ENCODE measurements at places on chromosomes 1 and 21. TPM values are rescaled to one million over a fixed set of nuclear protein-coding genes. Genes with fewer than 3 reads are reported as not detected.
A peak's percentile ranks its signal among the peaks of the same experiment; 100 is the strongest.

ALG14 gene
- 12.6 TPM for total RNA-seq

CYP2J2 gene
- total RNA-seq = 20.4 TPM

BRDT gene
- total RNA-seq = not detected

DNA sequence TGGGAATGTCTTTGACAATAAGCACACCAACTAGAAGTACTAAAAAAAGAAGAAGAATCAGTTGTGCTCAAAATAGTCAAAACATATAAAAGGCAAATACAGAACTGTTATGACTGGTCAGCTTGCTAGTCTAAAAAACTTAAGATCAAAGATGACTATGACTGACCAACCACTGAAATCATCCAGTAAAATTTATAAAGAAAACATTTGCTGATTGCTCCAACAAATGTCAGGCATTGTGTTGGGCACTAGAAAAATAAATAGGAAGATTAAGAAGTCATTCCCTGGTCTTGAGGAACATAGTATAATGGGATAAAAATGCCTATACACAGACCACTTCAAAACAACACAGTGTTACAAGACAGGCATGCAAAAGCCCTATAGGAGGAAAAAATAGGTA lies 9.3 kb upstream of the ANGPTL3 start:
- no peak for DNase-seq

DNA sequence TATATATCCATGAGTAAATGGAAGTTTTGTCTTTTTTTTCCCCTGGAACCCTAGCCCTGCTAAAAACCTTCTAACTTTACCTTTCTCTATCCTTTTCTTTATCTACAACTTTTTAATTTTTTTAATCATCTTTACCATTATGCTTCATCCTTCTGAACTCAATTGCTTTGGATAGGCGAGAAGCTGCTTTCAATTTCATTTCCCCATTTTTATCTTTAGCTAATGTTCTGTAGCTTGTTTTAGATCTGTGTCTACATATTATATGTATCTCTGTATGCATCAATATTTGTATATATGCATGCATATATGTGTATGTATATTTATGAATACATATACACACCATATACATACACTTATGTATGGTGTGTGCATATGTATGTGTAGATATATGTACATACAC lies 57.4 kb downstream of the PTPRC start:
- DNase-seq = no peak

GRCh38 chr21:41952568-41953248 lies 1.1 kb downstream of the C2CD2 start:
- no peak for DNase-seq

DNA sequence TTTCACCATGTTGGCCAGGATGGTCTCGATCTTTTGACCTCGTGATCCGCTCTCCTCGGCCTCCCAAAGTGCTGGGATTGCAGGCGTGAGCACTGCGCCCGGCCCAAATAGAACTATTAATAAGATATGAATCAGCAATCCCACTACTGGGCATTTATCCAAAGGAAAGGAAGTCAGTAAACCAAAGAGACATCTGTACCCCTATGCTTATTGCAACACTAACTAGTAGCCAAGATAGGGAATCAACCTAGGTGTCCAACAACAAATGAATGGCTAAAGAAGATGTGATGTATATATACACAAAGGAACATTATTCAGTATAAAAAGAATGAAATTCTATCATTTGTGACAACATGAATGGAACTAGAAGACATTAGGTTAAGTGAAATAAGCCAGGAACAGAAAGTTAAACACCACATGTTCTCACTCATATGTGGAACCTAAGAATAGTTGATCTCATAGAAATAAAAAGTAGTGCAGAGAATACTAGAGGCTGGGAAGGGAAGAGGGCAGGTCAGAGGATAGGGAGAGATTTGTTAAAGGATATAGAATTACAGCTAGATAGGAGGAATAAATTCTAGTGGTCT lies 48.8 kb downstream of the XPR1 start:
- no peak for DNase-seq

- no peak for DNase-seq
Measured at GRCh38 chr21:14678973-14679574, 133.0 kb upstream of the SAMSN1 start.

DNA sequence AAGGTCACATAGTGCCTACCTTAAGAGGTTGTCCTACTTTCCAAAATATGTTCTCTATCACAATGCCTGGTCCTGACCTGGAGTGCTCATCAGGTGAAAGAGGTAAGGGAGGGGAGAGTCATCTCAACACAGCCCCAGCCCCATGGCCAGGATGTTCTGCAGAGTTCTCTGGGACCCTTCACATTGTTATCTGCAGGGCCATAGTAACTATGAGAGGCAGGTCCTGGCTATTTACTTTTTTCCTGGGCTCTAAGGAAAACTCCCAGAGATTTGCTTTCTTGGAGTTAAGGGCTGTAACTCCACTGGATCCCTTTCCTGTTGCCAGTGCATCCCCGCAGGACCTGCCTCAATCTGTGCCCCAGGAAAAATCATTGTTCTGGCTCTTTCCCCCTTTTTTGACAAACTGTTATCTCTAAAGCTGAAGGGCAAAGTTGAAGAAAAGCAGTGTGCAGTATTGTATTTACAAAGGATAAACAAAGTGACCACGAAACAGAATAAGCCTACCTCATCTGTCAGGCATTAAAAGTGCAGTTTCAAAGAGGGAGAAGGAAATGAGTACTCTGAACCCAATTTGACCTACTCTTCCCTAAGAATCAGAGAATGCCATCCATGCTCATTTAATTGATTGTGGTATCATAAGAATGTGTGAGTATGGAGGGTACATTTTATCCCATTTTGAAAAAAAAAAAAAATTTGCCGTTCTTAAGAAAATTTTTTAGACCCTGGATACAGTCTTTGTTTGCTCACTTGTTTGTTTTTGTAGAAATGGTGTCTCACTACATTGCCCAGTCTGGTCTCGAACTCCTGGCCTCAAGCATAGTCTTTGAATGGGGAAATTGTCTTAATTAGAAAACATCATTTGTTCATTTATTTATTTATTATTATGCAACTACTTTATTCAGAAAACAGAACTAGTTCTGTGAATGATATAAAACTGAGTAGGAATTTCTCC lies 149.6 kb downstream of the RHOU start:
- DNase-seq = peak; percentile 4

ORC1 gene
- 1.1 TPM for total RNA-seq

DNA sequence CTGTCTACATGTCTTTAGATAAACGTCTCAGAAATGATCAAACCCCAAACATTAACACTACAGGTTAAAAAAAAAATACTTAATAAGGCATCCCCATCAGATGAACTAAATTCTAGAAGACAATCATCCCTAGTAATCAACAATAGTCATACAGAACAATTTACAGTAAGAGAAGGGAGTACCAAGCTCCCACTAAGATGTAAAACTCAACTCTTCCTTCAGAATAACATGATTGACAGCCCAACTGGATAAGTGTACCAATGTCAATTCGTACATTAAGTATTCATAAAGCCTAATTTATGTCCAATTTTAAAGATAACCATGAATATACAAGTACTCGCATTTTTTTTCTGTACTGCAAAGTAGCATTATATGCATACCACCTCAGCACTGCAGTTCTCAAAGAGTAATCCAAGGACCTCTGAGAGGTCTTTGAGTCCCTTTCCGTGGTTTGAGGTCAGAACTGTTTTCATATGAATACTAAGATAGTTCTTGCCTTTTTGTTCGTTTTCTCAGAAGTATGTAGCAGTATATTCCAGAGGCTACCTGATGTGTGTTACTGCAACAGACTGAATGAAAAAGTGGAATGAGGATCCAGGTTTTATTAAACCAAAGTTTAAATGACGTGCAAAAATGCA lies 6.6 kb downstream of the SCAF4 start:
- no peak for DNase-seq

KCNT2 gene
- 9.5 TPM for total RNA-seq

KLF17 gene
- total RNA-seq = not detected

ATP6V0B gene
- total RNA-seq = 98.3 TPM

C1orf185 gene
- total RNA-seq = not detected

DNA sequence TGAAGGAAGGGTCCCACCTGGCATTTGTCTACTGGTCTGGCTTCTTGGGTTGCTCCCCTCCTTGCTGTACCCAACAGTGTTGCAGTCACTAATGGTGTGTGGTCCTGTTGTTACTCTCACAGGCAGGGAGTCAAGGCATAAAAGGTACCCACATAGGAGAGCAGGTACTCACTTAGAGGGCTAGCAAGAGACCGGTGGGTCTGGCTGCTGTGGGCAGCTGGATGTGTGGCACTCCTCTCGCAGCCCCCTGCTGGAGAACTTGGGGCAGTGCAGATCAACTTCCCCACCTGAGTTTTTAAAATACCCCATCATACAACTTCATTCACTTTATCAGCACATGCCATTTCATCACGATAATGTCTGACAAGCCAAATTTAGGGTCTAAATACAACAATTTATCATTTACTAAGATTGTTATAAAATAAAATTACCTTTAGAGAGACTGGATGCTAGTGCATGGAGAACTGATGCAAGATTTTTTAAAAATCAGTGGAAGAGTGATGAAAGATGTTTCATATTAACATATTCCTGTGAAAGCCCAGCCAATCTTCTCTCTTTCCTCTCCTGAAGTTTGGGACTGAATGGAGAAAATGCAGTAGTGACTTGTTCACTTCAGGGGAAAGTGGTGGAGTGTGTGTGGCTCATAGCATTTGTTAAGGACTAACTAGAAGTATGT lies 42.8 kb downstream of the ACP6 start:
- DNase-seq = no peak

FCGR3A gene
- 6.8 TPM for total RNA-seq

- no peak for DNase-seq
Measured at GRCh38 chr1:40956407-40956806, 23.1 kb upstream of the CTPS1 start.

SLAMF7 gene
- total RNA-seq = 24.0 TPM

HFM1 gene
- 4.4 TPM for total RNA-seq

DNA sequence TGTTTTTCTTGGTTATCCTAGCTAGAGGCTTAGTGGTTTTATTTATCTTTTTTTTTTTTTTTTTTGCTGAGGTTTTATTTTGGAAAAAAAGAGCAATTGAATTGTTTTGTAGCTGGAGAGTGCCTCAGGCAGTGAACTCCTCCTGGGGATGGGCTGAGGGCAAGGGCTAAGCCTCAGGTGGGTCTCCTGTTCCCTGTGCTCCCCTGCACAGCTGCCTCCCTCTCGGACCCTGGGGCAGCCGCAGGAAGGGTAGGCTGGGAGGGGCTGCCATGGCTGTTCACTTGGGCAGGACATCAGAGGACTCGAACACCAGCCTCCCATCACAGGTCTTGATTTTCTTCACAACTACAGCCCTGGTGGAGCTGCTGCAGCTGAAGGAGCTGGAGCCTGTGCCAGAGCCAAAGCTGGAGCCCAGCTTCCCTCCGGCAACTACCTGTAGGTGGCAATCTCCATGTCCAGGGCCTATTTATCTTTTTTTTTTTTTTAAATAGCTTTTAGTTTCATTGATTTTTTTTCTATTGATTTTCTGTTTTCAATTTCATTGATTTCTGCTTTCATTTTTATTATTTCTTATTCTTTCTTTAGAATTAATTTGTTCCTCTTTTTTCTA lies 28.9 kb downstream of the LEPR start:
- no peak for DNase-seq

LRRC38 gene
- total RNA-seq = not detected

SLC27A3 gene
- 28.8 TPM for total RNA-seq

DNA sequence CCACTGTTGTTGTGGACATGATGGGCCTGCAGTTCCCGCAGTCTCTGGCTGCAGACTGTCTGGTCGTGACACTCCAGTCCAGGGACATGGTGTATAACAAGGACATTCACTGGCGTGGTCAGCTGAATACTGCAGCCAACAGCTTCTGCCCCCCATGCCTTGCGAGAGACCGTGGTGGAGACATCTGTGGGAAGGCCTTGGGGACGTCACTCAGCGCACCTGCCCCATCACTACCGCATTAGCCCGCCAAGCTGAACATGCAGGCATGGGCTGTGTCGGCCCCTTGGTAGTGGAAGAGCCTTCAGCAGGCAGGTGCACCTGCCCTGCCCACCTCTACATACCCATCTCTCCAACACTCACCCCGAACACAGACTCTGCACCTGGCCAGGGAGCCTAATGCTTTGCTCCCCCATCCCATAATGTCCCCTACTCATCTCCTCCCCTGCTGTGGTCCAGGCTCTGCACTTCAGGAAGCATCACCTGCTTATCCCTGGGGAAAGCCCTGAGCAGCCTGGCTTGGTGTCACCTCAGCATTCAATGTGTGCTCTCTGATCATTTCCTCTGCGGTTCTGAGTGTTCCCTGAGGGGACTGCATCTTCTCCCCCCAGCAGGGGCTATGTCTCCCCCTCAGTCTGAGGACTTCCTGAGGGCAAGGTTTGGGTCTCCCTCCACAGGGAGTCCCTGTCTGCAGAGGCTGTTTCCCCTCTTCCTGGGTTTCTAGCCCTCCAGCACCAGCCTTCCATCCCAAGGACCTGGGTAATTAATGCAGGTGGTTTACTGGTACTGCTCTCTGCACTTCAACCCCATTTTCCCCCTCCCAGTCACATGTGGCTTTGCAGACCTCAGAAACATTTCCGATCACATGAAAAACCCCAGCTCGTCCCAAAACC lies 3.2 kb downstream of the PGLYRP4 start:
- DNase-seq = no peak

- no peak for DNase-seq
Measured at GRCh38 chr1:11482198-11482597, 3.2 kb downstream of the DISP3 start.

PSEN2 gene
- 29.1 TPM for total RNA-seq

DNA sequence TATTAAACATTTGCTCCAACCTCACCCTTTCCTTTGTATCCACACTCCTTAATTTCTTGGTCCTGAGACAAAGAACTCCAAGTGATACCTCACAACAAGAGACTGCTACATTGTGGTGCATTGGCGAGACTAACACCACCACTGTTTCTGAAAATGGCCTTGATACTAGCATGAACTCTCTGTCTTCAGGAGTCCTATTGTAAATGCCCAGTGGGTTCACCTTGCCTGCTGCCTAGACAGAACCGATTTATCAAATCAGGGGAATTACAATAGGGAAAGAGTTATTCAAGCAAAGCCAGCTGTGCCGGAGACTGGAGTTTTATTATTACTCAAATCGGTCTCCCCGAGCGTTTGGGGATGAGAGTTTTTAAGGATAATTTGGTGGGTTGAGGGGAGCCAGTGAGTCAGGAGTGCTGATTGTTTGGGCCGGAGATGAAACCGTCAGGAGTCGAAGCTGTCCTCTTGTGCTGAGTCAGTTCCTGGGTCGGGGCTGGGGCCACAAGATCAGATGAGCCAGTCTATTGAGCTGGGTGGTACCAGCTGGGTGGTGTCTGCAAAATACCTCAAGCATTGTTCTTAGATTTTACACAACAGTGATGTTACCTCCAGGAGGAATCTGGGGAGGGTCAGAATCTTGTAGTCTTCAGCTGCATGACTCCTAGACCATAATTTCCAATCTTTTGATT lies 83.1 kb downstream of the DESI2 start:
- no peak for DNase-seq

GRCh38 chr21:39661740-39662139 lies 49.0 kb downstream of the B3GALT5 start:
- DNase-seq = no peak

GRCh38 chr1:180946541-180947498 lies 34.1 kb downstream of the KIAA1614 start:
- no peak for DNase-seq

GRCh38 chr1:8257621-8258020 lies 60.3 kb upstream of the SLC45A1 start:
- DNase-seq = no peak
